Mesothelial cell of epicardium (in vitro differentiated cells): ENCODE measurements at places on chromosomes 7 and 10.

- no peak for DNase-seq
Measured at GRCh38 chr10:102752934-102753664, 9.4 kb downstream of the WBP1L start.

GRCh38 chr7:145082366-145083161, 246.7 kb upstream of the TPK1 start:
- no peak for DNase-seq

- no peak for DNase-seq
Measured at GRCh38 chr10:82922046-82922445, 1047.1 kb downstream of the NRG3 start.

DNA sequence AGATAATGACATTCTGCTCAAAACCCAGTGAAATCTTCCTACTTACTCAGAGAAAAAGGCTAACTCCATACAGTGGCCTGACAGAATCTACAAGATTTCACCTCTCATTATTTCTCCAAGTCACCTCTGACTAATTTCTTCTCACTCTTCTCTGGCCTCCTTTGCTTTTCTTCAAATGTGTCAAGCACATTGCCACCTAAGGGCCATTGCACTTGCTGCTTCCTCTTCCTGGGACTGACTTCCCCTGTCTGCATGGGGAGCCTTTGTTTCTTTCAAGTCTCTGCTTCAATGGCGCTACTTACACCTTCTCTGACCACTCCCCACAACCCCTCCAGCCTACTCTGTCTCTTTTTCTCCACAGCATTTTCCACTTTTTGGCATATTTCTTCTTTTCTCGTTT, 36.0 kb downstream of the PRTFDC1 start:
- DNase-seq, result no peak
